GM03348 (cell line): ENCODE measurements at places on chromosomes 6 and 20.
A peak's percentile ranks its signal among the peaks of the same experiment; 100 is the strongest.

DNA sequence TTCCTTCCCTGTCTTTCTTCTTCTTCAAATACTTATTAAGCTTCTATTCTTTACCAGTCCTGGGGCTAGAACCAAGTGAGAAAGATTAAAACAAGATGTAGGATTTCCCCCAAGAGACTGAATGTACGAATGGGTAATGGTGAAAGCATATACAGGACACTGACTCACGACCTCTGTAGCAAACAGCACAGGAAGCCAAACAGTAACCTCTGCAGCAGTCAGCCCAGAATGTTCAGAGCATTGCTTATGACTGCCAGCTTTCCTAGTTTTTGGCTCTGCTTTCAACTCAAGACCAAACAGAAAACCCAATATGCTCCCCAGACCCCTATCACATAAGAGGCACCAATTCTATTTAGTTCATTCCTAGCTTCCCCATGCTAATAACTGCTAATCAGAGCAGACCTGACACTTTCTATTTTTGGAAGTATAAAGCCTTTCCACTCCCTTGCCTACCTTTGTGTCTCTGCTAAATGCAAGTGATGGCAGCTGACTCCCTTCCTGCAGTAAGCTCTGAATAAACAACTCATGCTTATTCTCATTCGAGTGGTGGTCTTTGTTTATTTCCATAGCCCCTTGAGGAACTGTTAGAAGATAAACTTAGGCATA is 690.6 kb downstream of the EPM2A start:
- DNase-seq = peak; percentile 72

DNA sequence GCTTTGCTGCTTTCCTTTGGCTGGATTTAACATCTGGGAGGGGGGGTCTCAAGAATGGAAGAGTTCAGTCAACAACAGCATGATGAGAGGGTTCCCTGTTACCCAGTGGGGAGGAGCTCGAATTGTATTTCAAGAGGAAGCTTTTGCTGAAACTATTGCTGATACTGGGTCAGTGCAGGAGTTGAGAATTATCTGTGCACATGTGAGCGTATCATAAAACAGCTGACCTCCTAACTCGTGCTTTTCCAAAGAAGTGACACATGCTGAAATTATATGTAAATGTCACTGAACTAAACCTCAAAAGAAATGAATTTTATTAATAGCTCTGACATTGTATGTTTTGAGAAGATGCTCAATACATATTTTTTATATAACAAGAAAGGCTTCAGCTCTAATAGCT is 96.3 kb downstream of the PHF3 start:
- no peak for DNase-seq

DNA sequence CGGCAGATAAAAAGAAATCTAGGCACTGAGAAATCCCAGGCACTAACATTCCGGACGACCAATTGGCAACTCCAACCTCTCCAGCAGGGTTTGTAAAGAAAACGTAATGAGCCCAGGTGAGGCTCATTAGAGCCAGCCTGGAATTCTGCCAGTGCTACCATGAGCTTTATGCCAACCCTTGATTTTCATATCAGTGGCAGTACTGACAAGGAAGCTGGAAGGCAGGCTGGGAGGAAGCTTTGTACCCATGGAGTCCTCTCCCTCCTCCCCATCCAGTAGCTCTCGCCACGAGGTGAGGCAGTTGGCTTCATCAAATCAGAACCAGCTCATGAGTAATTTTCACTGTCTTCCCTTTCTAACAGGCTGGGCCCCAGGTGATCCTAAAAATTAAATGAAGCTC is 250.2 kb downstream of the ZNF217 start:
- DNase-seq = no peak

- peak; percentile 54 for DNase-seq
These were observed 16.8 kb upstream of the CDH22 start for GRCh38 chr20:46324960-46325703.

DNA sequence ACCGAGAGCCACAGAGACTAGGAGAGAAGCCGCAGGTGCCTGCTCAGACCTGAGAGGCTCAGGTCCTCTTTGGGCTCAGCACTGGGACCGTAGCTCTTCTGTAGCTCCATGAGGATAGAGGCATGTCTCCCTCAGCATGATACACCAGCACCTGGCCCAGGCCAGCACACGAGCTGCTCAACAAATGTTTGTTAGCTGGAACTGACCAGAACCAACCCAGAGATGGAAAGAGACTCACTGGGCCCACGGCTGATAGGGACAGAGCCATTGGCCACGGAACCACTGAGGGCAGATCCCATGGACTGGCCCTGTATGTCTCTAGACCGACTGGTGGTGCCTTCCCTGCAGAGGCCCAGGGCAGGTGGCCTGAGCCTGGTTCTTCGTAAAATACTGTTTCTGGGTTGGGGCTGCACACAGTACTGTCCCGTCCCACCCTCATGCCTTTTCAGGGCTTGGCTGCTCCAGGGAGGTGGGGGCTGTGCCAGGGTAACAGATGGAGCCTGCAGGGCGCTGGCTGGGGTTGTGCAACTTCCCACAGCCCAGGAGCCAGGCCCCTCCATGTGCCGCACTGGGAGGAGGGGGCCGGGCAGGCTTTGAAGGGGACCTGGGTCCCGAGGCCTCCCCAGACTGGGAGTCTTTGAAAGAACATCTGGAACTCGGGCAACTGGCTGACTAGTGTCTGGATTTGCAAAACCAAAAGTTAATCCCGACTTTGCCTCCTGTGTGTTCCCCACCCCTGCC is 5.2 kb downstream of the C20orf204 start:
- DNase-seq = peak; percentile 54

DNA sequence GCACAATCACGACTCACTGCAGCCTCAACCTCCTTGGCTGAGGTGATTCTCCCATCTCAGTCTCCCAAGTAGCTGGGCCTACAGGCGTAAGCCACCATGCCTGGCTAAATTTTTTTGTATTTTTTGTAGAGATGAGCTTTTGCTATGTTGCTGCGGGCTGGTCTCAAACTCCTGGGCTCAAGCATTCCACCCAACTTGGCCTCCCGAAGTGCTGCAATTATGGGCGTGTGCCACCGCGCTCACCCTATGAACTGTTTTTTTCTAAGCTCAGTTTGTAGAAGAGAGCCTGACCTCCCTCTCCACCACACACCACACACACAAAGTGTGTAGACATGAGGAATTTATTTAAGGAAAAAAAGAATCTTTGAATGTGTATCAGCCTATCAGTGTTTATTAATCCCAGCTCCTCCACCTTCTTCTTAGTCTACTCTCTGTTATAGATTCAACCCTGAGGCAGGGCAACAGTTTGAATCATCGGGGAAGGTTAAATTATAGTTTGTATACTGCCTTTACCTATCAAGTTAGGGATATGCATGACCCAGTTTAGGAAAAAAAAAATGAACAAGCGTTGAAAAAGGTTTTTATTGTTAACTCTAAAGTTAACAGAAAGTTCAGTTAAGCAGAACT is 74.1 kb downstream of the PLEKHG1 start:
- DNase-seq = no peak

GRCh38 chr20:51003753-51004152 is 19.2 kb downstream of the KCNG1 start:
- no peak for DNase-seq

DNA sequence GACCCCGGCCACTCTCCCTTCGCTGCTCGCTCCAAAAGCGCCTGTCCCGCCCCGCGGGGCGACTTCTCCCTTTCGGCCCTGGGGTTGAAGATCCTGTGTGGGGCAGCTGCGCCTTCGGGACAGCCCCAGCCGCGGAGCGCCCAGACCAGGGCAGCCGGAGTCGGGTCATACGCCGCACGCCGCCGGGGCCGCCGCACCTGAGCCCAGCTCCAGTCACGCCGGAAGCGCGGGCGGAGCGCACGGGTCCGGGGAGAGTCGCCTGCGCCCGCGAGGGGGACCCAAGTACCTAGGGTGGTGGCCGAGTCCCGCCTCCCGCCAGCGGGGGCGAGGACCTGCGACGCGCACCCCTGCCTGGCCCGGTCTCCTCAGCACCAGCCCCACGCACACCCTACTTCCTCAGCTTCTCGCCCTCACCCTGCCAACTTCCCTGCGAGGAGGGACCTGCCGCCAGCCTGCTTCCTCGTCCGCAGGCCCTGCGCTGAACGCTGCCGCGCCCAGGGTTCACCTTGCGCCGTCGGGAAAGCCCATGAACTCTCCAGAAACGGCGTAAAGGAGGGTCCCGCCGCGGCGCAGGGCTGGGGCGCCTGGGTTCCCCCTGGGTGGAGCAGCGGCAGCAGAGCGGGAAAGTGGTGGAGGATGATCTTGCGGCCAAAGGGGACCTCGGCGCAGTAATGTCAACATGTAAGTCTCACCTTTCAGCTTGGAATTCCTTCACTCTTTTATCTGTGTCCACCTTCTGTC is at the start of gene ADGRG6:
TSS of gene ADGRG6 (plus strand) at position 357 of the 741 bp plus-strand sequence. CDS start at position 680, 323 bp downstream.
- DNase-seq = peak; percentile 45
